CD4-positive, alpha-beta T cell treated with Interleukin-4 for 4 hours (primary cell): ENCODE measurements at places on chromosomes 2 and 18.

DNA sequence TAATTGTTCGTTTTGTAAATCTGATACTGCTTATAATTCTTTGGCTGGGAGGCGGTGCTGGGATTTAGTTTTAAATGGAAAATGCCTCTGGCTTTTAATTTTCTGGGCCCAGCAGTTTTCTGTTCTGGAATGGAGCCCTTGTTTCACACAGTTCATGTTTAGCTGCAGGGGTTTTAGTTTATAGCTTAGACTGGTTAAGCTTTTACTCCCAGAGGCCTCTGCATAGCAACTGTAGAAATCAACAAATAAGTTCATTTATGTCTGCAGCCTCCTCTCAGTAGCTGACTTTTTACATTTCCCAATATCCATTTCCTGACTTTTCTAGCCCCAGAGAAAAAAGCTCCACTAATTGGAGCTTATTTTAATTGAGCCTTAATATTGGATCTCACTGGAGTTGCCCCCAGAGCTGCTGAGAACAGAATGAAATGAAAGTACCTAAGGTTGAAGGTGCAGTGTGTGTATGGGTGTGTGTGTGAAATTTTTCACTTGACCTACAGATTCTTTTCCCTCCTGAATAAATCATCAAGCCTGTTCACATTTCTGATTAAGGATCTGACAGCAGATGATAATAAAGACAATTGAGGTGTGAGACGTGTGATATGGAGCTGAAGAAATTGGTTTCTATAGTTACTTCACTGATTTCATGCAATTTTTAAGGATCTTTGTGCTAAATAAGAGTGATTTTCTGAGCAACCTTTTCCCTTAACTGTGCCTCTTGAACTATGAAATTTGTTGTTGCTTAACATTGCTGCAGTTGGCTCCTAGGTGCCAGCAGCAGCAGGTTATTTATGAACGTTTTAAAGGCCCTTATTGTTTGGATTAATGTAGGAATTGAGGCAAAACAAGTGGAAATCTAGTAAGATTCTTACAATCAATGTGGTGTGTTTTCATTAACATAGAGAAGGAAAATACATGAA lies 109.6 kb downstream of the TAF4B start:
- DNase-seq: no peak

GRCh38 chr2:172931256-172931894 lies 144.3 kb upstream of the MAP3K20 start:
- DNase-seq: no peak

DNA sequence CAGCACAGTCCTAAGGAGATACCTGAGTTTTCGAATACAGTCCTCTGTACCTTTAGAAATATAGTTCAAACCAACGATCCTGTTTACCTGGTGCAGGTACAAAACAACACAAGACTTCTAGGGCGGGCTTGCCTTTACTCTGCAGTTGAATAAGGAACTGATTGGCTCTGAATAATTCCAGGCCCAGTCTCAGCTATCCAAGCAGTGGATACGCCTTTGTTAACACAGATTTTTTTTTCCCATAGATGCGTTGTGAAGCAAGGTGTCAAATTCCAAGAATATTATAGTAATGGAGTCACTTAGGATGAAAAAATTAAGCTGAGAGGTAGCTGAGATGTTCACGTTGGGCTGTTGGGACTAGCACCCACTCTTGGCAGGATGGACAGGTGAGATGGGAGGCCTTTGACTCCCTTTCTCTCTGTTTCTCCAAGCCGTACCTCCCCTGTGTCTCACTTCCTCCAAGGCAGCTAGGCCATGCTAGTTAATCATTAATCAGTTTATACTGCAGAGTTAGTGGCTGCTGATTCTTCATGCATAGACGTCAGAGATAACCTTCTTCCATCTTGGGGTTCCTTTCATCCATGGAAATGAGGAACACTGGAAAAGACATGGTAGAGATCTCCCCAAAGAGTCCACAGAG lies 380.8 kb upstream of the ACVR2A start:
- no peak for DNase-seq

- DNase-seq: no peak
These were observed 29.3 kb upstream of the KYNU start for GRCh38 chr2:142848023-142848606.

GRCh38 chr2:104850361-104851290 lies 3.3 kb upstream of the POU3F3 start:
- DNase-seq: no peak

GRCh38 chr2:128311755-128312341 lies 6.8 kb downstream of the HS6ST1 start:
- DNase-seq: no peak
